ENCODE measurements at places on chromosomes 1 and 21.
A peak's percentile ranks its signal among the peaks of the same experiment; 100 is the strongest.

DNA sequence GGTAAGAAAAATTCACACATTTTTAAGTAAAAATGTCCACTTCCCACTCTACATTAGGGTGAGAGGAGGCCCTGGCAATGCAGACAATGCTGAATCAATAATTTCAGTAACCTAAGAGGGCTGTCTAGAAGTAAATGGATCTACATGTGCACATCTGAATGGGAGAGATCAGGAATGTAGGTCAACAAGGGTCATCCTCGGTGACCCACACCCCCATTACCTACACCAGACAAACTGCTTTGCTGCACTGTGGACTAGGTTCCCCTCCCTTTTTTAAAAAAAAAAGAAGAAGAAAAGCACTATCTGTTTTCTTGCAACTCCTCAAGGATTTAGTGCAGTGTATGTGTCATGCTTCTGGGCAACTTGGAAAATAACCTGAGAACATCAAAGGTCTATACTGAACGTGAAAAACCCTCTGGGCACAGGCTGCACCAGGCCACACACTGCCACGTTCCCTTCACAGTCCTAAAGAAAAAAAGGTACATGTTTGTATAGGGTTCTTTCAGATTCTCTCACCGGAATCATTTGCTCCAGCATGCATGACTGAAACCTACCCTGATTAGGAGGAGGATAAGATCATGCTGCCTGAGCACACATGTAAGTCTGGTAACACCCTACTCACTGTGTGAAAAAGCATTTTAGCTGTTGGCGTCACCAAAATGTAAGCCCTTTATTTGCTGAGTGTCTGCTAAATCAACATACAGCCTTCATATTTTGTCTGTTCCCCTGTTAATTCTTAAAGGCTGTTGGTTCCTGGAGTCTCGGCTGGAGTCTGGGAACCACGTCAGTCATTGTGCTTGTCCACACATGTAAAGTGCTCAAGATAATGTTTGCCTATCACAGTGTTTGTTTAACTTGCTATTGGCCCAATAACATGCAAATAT is 341.0 kb downstream of the SMYD3 start:
- DNase-seq, result no peak

GRCh38 chr1:16393570-16394521 is 26.8 kb downstream of the SZRD1 start:
- no peak for DNase-seq

DNA sequence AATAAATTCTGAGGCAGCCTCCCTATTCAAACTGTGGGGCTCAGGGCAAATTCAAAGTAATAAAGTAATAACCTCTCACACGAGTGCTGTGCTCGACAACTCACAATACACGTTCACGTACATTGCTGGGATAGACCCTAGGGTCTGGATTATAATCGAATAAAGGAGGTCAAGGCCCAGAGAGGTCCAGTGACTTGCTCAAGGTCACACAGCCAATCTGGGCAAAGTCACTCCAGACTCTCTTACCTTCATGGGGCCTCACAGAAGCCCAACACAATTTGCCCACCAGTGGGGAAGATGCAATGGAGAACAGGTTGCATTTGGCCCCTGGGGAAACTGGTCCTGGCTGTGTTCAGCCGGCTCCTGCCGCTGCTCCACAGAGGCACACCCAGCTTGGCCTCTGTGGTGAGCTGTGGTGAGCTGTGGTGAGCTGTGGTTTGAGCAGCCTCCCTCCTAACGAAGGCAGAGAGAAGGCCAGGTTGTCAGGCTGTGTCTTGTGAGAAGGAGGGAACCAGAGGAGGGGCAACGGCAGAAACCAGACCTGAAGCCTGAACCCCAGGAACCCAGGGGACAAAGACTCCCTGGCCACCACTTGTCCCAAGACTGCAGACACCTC is 35.1 kb downstream of the NUAK2 start:
- peak; percentile 63 for DNase-seq

DNA sequence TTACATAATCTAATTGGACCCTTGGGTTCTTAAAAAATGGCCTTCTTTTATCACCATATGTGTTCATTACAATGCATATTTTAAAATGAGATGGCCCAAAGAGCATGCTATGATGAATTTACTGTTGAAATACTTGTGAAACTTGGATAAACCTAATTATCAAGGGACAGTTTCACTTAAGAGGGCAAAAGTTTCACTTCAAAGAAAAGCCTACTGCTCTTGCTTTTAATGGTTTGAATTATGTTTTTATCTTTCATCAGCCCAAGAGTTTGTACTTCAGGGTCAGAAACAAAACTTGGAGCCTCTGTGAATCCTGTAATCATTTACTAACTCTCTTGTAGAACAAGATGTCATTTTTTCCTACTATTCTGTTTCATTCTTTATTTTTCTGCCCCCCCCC is 32.3 kb downstream of the POU2F1 start:
- DNase-seq, result no peak

GRCh38 chr1:178954937-178955336 is 70.8 kb upstream of the FAM20B start:
- no peak for DNase-seq

GRCh38 chr1:225427235-225428067 is at the start of gene LBR:
Gene LBR (minus strand): TSS chr1:225428038. CDS start chr1:225424075, 3,963 bp downstream.
- peak; percentile 76 for DNase-seq

- peak; percentile 58 for DNase-seq
These were observed 130.0 kb upstream of the KCNJ15 start for GRCh38 chr21:38126666-38127303.

DNA sequence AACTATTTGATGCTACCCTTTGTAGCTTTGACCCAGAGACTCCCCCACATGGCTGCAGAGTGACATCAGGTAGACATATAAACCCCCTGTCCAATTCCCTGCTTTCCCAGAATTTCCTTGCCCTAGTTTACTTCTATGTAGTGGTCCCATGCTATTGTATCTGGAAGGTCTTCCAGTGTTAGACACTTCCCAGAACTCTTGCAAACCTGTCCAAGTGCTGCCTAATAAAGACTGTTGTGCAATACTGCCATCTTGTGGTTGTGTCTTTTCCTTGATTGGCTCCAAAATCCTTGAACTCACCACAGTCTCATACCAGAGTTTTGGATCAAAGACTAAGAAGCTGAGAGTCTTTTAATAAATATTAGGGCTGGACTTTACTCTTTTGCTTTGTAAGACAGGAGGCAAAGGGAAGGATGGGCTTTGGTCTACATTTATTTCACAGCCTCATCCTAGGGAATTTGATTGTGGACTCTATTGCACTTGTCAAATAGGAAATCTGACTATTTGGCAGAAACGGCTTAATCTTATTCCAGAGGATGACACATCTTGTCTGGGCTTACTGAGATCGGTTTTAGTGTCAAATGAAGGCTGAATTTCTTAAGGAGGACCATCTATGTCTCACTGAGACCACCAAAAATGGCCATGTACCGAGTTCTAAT is 169.9 kb downstream of the LRRC7 start:
- DNase-seq, result peak; percentile 20

DNA sequence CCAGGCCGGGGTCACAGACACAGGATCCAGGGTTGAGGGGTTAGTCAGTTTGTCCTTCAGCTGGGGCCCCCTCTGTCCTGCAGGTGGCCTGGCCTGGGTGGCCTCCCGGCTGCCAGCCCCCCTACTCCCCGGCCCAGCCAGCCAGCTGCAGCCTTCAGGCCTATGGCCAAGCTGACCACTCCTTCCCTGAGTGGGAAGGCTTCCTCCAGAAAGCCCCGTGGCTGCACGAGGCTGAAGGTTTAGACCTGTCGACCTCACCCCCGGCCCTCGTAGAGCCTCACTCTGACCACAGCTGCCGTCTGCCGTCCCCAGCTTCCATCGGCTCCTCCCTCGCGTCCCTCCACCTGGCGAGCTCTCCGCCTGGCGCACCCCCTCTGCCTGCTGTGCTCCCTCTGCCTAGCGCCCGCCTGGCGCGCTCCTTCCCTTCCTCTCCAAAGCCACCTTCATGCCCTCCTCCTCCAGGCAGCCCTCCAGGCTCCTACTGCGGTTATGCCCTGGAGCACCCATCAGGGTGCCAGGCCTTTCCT is 9.6 kb downstream of the TTLL10 start:
- DNase-seq, result no peak
